NCI-H187 (cell line): ENCODE measurements at places on chromosomes 3 and 15.

- no peak for DNase-seq
Measured at GRCh38 chr3:134001251-134001650, 28.5 kb downstream of the SLCO2A1 start.

DNA sequence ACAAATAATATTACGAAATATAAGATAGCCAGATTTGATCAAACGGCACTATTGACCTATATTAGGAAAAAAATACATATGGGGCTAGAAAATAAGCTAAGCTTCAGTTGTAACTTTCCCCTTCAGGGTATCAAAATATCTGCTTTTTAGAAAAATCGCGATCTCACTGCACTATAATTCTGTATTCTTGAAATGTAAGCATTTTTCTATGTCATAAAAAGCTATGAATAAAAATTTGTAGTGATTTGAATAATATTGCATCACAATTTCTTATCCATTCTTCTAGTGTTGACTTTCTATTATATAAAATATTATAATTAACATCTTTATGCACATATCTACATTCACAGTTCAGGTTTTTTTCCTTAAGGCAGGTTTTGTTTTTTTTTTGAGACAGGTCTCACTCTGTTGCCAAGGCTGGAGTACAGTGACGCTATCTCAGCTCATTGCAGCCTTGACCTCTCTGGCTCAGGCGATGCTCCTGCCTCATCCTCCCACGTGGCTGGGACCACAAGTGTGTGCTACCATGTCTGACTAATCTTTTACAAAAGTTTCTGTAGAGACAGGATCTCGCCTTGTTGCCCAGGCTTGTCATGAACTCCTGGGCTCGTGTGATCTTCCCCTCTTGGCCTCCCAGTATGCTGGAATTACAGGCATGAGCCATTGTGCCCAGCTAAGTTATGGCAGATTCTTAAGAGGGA lies 21.6 kb downstream of the EMC4 start:
- no peak for DNase-seq

DNA sequence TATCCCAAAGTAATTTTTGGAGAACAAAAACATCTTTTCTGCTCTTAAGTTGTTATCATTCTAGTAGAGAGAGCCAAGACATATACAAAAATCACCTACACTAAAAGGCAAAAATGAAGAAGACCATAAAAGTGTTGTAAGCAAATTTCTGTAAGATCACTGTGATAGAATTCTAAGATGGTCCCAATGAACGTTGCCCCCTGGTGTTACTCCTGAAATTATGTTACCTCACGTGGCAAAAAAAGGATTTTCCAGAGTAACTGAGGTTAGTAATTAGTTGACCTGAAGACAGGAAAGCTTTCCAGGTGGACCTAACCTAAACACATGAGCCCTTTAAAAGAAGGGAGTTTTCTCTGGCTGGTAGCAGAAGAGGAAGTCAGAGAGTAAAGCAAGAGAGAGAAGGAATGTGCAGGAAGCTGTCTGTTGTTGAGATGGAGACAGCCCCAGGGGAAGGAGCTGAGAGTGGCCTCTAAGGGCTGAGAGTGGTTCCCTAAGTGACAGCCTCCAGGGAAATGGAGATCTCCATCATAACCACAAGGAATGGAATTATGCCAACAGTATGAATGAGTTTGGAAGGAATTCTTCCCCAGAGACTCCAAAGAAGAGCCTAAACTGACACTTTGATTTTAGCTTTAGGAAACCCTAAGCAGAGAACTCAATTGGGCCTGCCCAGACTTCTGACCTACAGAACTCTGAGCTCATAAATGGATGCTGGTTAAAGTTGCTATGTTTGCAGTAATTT lies 205.9 kb downstream of the CD47 start:
- no peak for DNase-seq

DNA sequence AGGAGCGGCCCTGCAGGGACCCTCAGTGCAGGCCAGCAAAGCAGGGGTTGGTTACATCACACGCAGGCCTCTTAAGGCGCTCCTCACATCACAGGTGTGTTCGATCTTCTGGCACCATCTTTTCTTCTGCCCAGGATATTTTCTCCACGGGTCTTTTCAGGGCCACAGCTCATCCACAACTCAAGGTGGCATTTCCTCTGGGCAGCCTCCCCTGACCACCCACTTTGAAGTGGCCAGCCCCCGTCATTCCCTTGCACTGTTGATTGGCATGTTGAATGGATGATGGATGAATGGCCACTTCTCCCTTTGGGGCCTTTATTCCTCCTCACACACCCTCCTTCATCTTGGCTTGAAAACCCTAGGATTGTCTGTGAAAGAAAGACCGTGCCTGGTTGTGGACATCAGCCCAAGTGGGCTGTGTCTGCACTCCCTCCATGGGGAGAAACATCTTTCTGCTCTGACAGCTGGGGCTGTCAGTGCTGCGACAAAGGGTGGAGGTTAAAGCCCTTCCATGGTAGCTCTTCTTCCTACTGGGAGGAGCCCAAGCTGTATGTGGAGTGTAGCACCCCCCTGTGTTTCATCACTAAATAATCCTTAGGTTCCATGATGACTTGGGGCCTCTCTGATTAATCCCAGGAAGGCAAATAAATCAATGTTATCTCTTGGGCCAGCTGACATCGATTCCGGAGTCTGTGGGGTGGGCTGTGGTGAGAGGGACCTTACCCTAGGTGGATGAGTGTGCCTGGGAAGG lies 102.5 kb downstream of the EPHB1 start:
- DNase-seq: no peak

DNA sequence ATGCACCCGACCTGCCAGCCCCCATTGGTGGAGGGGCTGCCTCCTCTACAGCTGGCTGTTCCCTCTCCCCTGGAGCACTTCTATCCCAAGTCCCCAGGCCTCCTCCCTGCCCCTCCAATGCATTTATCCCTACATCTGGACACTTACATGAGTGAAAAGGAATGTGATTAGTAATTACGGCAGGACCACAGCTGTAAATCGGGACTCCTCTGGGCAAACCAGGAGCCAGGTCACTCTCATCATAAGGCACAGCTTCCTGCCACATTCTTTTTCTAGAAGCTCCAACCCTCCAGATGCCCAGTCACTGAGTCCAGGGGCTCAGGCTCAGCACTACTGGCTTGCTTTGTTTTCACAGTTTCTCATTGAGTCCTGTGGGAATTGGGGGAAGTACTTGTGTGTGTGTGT lies 54.3 kb downstream of the IL20RB start:
- no peak for DNase-seq

DNA sequence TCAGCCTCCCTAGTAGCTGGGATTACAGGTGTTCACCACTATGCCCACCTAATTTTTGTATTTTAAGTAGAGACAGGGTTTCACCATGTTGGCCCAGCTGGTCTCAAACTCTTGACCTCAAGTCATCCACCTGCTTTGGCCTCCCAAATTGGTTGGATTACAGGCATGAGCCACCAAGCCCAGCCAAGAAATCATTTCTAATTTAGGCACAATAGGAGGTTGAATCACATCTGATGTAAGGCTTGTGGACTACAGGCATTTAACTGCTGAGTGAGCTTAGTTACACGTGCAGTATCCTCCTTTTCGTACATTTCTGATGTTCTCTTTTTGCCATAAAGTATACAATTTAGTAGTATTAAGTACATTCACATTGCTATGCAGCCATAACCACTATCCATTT lies 31.1 kb upstream of the SETD2 start:
- DNase-seq: no peak

DNA sequence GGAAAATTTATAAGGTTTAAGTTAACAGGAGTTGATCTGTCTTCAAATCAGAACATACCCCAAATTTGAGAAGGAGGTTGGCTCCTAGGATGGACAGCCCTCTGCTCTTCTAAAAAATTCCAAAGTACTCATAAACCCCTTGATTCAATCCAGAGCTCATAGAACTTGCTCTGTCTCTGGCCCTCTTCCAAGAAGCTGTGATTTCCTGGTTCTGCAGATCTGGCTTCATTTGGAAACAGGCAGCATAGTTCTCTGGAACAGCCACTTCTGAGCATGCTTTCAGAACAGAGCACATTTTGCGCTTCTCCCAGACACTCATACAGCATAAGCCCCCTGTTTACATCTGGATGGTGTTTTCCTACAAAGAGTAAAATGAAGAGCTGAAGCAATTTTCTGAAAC lies 96.7 kb downstream of the KBTBD8 start:
- DNase-seq: no peak

- DNase-seq: no peak
Measured at GRCh38 chr3:41581700-41582099, 380.2 kb downstream of the ULK4 start.

DNA sequence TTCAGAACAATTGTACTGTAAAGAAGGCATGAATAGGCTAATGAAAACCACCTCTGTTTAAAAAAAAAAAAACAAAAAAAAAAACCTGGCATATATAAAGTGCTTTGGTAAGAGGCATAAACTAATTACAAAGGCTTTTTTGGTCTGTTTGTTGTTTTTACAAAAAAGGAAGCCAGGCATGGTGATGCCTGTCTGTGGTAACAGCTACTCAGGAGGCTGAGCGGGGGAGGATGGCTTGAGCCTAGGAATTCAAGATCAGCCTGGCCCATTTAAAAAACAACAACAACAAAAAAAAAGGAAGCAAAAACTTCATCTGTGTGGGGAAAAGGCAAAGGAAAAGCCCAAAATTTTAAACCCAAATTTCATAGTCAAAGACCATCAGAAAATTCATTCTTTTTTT lies 47.0 kb downstream of the OSBPL10 start:
- no peak for DNase-seq

DNA sequence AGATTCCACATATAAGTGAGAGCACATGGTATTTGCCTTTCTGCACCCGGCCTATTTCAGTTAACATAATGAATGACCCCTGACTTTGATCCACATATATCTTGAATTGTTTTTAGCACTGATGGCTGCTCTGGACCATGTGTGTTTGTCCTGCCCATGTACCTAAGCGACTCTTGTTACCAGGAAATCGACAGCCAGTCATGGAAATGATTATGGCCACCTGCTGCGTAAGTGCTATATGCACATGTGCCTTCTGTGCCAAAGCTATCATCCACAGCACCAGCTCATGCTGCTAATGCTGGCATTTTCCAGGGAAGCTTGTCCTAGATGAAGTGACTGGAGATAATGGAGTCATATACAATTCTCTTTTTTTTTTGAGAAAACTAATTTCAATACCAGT lies 103.7 kb downstream of the PEX5L start:
- peak; percentile 63 for DNase-seq

- DNase-seq: no peak
Measured at GRCh38 chr3:171680726-171681411, 129.4 kb downstream of the PLD1 start.

DNA sequence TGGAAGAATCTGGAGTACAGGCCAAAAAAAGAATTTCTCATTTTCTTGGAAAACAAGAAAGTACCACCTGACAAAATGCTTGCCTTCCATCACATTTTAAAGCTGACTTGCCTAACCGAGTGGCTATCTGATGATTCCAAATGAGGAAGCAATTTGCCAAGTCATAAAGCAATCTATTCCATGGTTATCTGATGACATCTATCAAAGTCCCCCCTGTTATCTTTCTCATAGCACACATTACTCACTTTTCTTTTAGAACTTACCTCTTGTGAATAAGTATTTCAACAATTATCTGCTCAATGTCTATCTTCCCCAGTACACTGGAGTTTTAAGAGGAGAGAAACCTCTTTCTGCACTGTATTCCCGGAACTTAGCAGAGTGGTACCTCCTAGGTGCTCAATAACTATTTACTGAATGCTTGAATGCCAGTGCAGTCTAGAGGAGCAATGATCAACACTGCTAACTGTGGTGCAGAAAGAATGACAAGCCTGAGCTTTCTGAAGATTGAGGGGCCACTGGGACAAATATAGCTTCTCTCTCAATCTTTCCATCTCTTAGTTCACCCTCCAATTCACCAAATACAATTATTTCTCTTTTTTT lies 186.3 kb upstream of the ATP11B start:
- DNase-seq: no peak

- DNase-seq: peak; percentile 8
Measured at GRCh38 chr3:52144034-52144795, 10.0 kb downstream of the POC1A start.

- DNase-seq: no peak
Measured at GRCh38 chr3:160170409-160171370, 54.5 kb upstream of the C3orf80 start.

GRCh38 chr15:90000186-90001001 lies 730 bp upstream of the ZNF710 start:
- no peak for DNase-seq

DNA sequence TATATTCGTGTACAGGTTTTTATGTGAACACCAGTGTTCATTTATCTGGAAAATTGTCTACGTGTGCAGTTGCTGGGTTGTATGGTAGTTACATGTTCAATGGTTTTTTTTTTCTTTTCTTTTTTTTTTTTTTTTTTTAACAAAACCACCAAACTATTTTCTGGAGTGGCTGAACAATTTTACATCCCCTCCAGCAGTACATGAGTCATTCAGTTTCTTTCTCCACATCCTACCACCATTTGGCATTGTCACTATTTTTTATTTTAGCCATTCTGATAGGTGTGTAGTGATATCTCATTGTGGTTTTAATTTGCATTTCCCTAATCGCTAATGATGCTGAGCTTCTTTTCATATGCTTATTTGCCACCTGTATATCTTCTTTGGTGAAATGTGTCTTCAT lies 256.3 kb upstream of the EOMES start:
- no peak for DNase-seq

- no peak for DNase-seq
Measured at GRCh38 chr3:65836047-65836446, 202.7 kb downstream of the MAGI1 start.

- no peak for DNase-seq
Measured at GRCh38 chr15:63041402-63041973, 1.1 kb upstream of the TPM1 start.

- no peak for DNase-seq
Measured at GRCh38 chr3:13136426-13136825, 63.2 kb upstream of the IQSEC1 start.

- DNase-seq: peak; percentile 93
Measured at GRCh38 chr3:182364723-182365650, 428.3 kb upstream of the ATP11B start.

DNA sequence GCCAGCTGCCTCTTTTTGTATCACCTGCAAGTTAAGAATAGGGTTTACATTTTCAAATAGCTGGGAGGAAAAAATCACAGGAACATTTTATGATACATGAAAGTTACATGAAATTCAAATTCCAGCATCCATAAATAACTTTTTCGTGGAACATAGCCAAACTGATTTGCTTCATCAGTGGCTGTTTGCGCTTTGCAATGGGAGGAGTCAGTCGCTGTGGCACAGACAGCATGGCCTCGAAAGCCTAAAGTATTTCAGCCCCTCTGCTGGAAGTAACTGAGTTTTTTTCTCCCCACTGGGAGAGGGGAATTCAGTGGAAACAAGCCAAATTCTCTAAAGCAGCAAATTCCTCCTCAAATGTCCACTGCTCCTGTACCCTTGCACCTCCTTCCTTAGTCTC lies 271.9 kb downstream of the SUCLG2 start:
- DNase-seq: no peak

GRCh38 chr3:98529856-98530459 lies 1.8 kb upstream of the GPR15 start:
- DNase-seq: no peak

DNA sequence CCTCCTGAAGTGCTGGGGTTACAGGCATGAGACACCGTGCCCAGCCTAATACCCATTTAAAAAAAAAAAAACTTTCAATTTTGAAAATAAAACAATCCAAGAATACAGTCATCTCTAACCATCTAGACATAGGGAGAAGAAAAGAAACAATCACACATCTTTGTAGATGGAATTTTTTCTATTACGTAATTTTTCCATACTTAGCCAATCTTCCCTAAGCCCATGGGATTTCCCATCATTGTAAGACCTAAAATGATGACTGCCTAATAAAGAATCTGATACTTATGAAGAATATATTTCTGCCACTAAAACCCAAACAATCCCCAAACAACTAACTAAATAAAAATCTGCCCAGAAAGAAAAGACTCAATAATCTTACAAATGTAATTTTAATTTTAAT lies 88.7 kb downstream of the CBLB start:
- DNase-seq: no peak

GRCh38 chr3:71310980-71311660 lies 272.4 kb downstream of the FOXP1 start:
- DNase-seq: no peak
